ENCODE measurements at places on chromosomes 4 and X.

DNA sequence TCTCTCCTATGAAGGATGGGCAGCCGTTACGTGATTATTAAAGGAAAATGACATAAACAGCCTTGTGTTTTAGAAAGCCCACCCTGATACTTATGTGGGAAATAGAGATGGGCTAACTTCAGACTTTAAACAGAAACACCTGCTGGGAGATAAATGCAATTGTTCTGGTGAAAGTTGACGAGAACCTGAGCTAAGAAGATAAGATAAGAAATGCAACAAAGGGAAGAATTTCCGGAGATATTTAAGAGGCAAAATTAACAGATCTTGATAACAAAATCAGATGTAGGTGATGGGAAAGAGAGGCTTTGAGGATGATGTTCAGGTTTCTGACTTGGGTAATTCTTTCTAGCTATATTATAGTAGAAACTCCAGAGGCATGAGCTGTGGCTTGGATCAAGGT lies 102.7 kb upstream of the SLC7A11 start:
- DNase-seq, result no peak

DNA sequence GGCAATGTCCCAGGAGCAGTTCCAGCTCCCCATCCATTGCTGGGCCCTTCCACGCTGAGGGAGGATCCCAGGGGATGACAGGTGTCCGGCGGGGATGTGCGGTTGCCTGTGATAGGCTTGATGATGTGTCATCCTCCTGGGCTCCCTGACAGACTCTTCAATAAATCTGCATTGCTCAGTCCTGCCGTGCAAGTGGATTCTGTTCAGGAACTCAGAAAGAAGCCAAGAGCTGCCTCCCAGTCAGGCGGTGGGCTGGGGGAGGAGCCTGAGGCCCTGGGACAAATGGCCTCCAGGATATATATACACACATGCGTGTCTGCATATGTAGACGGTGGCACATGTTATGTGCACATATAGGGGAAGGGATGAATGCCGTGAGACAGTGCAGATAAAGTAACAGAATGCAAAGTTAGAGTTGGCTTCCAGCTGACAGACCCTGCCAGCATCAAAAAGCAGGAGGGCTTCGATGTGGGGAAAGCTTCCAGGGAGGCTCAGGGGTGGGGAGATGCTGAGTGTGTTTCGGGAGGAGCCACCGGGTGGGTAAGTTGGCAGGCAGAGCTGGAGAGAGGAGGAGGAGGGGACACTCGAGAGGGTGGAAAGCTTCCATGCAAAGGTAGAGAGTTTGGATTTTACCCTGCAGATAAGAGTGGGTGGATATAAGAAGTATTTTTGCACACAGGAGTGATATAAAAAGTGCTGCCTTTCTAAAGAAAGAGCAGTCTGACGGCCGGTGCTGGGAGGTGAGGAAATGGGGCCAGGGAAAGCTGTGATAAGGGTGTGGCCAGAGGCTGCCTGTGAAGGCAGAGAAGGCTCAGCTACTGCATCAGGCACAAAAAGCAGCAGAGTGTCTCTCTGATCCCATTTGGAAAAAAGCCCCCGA lies 28.5 kb upstream of the CRMP1 start:
- DNase-seq, result no peak

GRCh38 chrX:40010550-40011321 lies 87.0 kb downstream of the BCOR start:
- no peak for DNase-seq

DNA sequence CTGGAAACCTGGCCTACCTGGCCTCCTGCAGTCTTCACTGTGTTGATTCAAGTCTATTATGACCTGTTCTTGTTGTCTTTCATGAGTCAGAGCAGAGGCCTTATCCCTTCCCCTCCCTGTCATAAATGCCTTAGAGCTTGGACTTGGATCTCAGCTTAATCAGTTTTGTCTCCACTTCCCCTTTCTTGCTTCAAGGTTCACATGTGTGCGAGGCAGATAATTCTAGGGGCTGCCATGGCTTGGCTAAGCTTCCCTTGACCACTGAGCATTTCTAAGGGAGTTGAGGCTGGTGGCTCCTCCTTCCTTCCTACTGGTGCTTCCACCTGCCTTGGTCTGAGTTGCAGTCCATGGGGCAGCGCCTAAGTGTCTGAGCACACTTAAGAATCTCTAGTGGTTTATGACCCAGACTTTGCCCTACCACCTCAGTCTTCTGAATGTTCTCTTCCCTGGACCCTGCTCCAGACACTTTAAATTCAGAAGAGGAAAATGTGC lies 1.7 kb upstream of the HEPH start:
- DNase-seq, result no peak

GRCh38 chr4:121633653-121634052 lies 63.1 kb downstream of the ANXA5 start:
- no peak for DNase-seq

DNA sequence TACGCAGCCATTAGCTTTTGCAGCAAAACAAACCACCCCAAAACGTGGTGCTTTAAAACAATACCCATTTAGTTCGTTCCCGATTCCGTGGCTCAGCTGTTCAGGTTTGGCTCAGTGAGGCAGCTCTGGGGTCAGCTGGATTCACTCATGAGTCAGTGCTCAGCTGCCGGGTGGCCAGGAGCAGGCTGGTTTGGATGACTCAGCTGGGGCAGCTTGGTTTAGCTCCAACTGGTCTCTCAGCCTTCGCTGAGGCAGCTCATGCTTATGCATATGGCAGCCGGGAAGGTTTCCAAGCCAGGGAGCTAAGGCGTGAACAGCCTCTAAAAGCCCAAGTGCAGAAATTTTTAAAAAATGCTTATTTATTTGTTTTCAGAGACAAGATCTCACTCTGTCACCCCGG lies 13.3 kb upstream of the CD99 start:
- no peak for DNase-seq

- no peak for DNase-seq
Observed at GRCh38 chr4:88859191-88859812, 161.7 kb upstream of the NAP1L5 start.

- no peak for DNase-seq
Observed at GRCh38 chr4:111718763-111719559, 426.3 kb upstream of the FAM241A start.

GRCh38 chr4:1842339-1842895 lies 13.5 kb downstream of the LETM1 start:
- no peak for DNase-seq

- DNase-seq, result no peak
Observed at GRCh38 chrX:106263817-106264216, 95.7 kb downstream of the PWWP3B start.

- no peak for DNase-seq
Observed at GRCh38 chr4:145041378-145041777, 56.6 kb downstream of the ANAPC10 start.

GRCh38 chrX:40278340-40279090 lies 180.8 kb upstream of the BCOR start:
- DNase-seq, result no peak

- no peak for DNase-seq
Observed at GRCh38 chrX:15430076-15430475, 45.9 kb upstream of the VEGFD start.

Measured in GM18507 (cell line).